Cortex of kidney (tissue), 1 donor: ENCODE measurements at places on chromosomes 1 and 21.

DNA sequence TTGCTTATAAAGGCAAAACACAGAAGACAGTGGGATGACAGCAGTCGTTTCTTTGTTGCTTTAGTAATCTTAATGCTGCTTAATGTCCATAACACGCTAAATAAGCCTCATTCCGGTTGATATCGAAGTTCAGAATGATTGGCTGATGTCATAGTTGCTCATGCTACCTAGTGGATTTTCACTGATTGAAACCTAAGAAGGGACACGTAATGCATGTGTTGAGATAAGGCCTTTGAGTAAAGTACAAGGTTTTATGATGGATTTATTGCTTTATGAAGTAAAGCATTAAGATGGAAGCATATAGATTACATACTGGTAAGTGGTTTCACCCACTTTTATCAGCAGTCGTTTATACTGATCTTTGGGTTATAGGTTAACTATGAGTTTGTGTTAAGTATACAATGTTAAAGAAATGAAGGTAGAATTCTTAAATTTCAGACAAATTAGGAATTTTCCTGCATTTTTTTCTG lies 25.1 kb downstream of the IARS2 start:
- DNase-seq = no peak

DNA sequence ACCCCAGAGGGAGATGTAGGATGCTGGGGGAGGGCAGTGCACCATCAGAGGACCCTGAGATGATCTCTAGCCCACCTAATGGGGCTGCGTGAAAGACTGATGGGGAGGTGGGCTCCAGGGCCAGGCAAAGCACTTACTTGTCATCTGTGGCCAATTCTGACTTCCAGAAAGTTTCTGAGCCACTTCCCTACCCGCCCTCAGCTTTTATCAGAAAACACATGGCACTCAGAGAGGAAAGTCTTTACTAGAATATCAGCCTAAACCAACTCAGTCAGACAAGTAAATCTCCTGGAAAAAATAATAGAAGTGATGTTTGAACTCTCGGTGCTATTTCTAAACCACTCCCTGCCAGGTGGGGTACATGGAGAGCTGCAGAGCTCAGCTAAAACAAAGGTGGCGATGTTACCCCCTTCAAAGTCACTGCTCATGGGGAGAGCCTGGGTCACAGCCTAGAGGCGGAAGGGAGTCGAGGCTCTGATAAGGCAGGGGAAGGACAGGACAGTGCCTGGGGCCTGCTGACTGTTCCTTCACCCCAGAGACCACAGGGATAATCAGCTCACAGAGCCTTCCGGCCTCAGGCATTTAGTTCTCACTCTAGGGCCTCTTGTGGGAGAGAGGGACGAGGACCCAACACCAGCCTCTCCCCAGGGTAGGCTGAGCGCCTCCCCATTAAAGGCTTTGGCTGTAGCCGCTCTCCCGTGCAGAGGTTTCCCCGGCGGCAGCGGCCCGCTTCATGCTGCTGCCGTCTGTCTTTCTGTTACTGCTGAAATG lies 14.2 kb downstream of the SMIM12 start:
- DNase-seq = no peak

GRCh38 chr1:240706150-240706935 lies 94.4 kb upstream of the GREM2 start:
- no peak for DNase-seq

GRCh38 chr1:35588197-35588910 lies 15.2 kb downstream of the TFAP2E start:
- no peak for DNase-seq

DNA sequence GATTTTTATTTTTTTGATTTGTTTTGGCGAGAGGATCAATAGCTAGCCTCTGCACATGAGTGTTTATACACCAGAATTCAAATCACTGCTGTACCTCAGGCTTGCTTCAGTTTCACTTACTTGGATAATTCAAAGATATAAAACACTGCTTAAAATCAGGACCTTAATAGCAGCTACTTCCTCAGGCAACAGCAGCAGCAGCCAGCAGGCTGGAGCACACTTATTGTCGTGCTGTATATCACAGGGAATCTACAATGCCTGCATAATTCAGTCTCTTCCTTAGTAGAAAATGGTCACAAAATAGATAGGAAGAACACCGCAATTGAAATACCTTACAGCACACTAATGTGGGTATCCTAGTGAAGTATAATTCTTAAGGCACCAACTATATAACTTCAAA lies 497.3 kb downstream of the NEGR1 start:
- no peak for DNase-seq

DNA sequence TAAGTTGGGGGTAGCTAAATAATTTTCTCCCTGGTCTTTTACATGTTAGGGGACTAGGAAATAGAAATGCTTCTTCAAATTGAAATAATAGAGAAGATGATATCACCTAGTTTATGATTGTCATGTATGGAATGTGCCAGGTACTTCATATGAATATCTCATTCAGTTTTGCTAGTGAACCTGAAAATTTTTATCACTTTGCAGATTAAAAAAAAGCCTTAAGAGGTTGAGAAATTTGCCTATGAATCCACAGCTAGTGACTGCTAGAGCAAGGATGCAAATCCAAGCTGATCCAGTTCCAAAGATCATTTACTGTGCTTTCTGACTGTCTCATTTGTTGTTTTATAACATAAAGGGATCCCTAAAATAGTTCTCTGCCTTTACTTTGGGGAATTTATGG lies 24.7 kb downstream of the RNF2 start:
- no peak for DNase-seq

DNA sequence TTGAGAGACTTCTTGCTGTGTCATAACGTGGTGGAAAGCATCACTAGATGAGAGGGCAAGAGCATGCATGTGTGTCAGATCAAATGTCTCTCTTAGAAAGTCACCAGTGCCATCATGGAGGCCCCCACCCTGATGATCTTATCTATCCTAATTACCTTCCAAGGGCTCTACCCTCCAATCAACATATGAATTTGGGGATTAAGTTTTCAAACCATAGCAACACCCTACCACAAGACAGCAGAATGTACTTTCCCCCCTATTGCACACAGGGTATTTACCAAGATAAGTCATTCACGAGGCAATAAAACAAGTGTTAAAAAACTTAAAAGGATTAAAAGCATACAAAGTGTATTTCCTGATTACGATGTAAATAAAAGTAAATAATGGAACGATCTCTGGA lies 515.6 kb downstream of the LMO4 start:
- DNase-seq = no peak

DNA sequence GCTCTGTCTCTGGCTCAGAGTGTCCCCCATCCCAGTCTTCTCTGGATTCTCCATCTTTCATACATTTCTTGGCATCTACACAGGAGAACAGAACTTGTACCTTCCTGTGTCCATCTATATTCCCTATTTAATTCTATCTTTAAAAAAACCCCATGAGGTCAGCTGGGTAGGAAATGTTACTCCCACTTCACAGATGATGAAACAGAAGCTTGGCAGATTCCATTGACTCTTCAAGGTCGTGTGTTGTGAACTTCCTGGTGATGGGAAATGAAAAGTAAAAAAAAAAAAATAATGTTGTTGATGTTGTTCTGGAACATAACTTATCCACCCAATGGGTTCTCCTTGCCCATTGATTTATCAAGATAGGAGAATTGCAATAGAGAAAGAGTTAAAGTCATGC lies 8.9 kb downstream of the CHI3L2 start:
- DNase-seq = no peak

DNA sequence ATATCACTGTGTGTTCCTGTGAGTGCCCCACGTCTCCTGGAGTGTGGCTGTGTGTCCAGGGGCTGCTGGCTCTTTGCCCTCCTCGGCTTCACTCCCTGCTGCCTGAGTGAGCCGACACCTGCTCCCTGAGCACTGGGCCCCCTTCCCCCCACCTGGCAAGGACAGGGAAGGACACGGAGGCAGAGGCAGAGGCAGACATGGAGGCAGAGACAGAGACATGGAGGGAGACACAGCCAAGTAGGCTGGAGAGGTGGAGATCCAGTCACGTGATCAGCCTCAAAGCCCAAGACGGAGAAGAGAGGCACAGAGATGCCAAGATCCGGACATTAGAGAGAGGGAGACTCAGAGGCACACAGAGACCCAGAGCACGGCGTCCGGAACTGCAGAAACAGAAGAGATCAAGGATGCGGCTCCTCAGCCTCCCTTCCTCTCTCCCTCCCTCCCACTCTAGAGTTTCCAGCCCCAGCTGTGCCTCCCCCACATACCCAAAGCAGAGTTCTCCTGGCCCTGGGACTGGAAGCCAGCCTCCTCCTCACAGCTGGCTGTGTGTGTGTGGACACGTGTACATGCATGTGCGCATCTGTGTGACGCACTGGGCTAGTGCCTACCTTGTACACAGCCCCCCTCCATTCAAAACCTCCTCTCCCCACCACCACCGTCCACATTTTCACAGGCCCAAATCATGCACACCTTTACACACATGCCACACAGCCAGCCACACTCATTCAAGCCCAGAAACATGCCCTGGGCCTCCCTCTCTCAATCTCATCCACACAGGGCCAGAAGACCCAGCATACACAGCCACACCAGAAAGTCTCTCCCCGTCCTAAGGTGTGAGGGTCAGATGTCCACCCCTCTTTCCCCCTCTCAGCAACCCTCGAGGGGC lies 39.1 kb upstream of the WASF2 start:
- no peak for DNase-seq

GRCh38 chr1:170594066-170594626 lies 62.2 kb downstream of the GORAB start:
- no peak for DNase-seq

DNA sequence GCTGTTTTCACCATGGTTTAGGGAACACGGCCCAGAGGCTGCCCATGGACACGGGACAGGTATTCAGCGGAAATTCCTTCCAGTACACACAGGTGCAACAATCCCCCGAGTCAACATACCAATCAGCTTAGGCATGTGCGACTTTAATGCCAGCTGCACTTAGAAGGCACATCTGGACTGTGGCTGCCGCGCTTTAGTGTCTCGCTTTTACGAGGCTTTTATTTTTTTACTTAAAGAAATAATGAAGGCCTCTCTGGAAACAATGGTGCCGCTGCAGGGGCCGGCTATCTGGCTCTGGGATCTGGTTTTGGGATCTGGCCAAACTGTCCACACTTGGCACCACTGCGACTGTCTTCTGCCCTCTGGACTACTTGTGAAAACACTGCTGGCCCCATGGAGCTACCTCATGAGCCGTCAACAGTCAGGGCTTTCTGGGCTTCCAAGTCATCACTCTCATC lies 55.5 kb downstream of the SLC66A1 start:
- DNase-seq = no peak

DNA sequence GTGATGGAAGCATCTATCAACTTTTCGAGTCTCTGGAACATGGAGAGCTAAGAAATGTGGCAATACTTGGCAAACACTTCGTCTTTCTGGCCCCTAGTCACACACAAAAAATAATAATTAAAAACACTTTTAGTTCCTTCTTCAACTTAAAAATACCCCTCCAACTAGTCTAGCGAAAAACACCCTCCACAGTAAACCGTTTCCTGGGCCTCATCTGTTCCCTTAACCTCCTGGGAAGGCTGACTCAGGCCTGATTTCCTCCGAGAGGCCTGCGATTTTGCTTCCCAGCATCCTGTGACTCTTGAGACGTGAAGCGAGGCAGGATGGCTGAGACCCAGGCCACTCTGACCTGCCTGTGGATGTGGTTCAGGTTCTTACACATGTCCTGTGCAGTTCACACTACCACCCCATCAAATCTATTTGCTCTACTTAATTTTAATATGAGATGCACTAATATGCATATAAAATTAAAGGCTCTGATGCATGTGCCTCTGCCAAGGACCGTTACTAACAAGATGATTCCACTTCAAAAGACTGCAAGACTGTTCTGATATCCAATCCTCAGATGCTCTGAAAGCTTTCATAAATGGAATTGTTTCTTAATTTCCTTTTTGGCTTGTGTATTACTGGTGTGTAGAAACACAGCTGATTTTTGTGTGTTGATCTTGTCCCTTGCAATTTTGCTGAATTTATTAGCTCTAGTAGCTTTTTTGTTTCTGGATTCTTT lies 3.5 kb downstream of the NAV1 start:
- DNase-seq = no peak

DNA sequence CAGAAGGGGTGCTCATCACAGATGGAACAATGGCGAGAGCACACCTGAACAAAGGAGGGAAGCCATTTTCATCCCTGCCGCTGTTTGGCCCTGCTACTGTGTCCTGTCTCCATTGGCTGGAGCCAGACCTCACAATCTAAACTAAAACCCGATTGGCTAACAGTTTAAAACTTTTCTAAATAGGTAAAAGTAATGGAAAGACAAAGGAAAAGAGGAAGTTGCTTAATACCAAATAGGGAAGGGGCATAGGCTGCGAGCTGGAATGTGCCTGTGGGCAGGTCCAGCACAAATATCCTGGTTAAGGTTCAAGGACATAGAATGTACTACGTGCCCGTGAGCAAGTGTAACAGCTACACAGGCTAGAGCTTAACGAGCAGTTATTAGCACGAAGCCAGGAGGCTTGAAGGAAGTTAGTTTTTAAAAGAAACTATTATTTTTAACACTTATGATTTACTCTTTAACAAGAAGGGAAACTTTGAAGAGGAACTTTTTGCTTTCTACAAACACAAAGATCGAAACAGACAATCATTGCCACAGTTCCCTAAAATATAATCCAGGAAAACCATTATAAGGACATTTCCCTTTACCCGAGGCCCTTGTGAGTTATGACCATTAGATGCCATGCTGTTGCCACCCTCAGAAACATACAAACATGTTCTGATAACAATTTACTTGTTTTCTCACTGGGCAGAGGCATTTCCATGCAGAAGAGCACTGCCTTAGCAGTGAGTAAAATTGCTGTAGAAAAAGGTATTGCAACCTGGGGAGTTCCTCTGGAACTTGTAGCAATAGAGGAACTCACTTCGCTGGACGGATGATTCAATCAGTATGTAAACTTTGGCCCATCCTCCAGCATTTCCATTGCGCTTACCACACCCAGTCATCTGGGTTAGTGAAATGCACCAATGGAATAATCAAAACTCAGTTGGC lies 4.8 kb upstream of the PTTG1IP start:
- no peak for DNase-seq

DNA sequence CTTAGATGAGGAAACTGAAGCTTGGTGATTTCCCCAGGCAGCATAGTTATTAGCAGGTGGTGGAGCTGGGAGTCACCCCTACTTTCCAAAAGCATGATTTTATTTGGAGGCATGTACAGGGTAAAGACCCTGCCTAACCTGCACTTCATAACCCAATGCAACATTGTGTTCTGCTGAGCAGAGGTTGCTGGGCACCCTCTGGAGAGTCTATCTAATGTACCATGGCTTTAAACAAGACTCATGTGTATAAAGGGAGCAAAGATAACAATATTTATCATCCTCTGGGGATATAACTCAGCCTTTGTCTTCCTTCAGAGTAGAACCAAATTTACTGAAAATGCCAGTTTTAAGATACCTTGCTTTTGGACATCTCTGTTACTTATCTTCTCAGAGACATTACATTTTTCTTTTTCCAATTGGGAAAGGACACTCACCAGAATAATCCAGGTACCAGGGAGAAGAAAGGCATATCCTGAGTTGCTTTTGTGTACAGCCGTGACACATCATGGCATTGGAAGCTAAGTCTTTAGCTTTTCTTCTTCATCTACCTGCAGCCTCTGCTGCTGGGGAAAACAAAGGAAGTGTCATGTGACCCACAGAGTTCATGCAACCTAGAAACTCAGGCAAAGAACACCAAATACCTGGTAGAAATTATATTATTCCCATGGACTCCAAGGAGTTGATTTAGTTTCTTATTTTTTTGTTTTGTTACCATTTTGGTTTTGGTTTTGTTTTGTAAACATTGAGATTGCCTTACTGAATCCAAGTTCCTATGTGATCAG lies 39.6 kb downstream of the ELAVL4 start:
- DNase-seq = no peak
